ENCODE measurements at places on chromosomes 3 and 15.

DNA sequence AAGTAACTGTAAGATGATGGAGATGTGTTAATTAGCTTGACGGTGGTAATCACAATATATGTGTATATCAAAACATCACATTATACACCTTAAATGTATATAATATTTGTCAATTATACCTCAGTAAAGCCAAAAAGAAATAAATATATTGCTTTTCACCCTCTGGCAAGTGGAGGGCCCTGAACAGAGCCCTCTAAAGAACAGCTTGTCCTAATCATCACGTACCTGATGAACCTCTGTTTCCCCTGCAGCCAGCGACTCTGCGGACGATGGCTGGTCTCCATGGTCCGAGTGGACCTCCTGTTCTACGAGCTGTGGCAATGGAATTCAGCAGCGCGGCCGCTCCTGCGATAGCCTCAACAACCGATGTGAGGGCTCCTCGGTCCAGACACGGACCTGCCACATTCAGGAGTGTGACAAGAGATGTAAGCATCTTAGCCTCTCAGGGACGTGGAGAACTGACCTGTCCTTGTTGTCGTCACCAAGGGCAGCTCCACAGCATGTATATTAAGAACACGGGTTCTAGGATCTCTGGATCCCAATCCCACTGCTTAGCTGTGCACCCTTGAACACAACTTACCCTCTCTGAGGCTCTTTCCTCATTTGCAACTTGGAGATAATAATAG lies 6.3 kb downstream of the THBS1 start:
- no peak for DNase-seq

DNA sequence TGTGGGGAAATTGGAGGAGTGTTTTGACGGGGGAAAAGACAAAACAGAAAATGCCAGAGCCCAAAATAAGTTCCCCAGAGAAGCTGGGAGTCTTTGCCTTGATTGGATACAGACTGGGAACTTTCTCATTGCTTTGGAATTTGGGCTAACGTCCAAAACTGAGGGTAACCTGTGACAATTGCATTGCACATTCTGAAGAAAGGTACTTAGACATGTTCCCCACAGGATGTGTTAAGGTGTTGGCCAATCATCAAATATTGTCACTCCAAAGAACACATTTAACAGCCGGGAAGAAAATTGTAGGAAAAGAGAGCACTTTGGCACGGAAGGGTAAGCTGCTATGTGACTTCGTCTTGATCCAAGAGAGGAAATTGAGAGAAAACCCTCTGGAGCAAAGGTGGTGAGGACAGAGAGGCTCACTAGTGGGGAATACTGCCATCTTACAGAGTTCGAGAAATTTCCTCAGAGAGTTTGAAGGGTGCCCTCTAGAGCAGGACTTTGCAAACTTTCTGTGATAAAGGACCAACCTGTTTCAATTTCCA lies 619.5 kb upstream of the TBL1XR1 start:
- DNase-seq, result no peak

DNA sequence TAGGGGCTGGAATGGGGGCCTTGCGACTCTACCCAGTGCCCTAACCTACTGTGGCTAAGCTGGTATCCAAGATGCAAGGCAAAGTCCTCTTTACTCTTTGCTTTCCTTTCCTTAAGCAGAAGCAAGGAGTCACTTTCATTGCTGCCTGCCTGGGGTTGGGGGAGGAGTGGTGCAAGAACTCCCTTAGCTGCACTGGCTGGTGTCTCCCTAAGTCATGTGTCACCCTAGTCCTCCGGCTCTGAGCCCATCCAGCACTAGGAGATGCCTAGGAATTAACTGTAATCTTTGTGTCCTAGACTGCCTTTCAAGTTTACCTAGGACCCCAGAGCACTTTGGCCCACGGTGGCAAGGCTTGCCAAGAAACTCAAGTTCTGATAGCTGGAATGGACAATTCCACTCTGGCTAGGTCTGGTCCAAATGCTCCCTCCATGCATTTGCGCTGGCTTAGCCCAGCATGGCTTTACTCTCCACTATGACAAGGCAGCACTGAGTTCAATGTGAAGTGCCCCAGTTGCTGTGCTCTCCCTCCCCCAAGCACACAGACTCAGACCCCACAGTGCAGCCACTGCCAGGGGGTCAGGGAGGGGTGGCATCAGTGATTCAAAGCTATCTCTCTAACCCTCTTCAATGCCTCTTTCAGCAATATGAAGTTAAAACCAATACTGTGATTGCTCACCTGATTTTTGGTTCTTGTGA lies 58.7 kb downstream of the ESYT3 start:
- DNase-seq, result no peak

DNA sequence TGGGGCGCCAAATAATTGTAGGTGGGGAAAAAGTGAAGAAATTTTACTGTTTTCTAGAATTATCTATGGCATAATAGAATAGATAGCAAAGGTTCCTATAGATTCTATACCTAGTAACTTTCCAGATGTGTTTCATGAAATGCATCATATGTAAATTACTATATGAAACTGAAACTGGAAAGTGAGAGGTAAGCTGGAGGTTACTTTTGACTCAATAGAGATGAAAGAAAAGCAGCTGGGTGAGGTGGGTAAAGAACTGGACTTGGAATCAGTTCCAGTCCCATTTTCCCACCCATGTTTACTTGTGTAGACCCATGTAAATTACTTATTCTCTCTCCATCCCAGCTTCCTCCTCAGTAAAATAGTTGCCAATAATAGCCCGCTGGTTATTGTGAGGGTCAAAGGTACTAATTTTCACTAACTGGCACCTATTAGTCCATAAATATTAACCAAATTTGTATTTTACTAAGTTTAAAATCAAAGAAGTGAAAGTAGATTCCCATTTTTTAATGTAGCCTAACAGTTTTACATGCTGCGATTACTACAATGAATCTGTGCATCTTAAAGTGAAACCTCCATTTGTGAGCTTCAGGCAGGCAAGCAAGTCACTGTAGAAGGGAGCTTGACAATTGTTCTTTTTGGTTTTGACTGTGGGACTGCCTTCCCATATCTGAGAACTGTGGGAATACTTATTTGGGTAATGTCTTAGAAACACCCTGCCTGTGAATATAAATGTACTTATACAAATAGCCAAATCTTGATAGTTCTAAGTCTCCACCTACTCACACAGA lies 312.1 kb downstream of the SLC9A9 start:
- DNase-seq, result no peak

GRCh38 chr3:188071636-188072035 lies 82.3 kb upstream of the LPP start:
- DNase-seq, result no peak

DNA sequence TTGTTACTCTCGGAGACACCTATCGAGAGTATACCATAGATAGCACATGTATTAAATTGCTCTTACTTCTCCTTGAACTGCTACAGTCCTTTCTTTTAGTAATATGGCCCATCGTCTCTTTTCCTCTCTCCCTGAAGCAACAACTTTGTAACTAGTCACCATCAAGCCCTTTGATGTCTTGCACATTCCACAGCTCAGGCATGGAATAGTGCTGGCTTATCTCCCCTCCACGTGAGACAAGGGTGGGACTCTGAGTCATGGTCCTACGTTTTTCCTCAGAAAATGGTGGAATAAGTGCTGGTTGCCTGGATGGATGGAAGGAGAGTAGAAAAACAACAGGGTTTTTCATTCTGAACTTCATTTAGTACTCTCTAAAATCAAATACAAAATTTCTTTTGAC lies 163.3 kb upstream of the MBNL1 start:
- no peak for DNase-seq

GRCh38 chr3:178743297-178743696 lies 207.1 kb downstream of the KCNMB2 start:
- no peak for DNase-seq

DNA sequence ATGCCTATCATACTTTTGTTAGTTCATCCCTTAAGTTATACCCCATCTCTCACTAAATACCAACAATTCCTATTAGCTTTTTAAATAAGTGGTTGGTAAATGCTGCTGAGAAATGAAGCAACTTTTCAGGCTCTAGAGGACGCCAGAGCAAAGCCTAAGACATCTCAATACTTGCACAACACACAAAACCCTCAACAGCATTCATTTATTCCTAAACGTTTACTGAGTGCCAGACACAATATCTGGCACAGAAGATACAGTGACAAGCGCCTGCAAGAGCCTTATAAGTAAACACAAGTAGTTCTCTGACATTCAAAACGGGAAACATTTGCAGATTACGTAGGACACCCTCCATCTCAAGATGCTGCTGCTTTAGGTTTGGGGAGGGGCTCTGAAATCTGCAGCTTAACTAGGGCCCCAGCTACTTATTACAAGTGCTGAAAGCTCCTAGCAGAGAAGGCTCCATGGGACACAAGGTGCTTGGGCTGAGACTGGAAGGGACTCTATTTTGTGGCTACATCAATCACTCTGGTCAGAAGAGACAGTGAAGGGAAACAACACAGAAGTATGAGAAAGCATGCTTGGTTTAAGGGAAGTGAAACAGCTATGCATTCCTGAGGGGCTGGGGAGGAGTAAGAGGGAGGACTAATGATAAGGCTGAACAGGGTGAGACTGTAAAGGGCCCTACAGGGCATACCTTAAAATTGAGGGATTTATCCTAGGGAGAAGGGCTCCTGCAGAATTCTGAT lies 311.3 kb downstream of the PLCL2 start:
- DNase-seq, result no peak

DNA sequence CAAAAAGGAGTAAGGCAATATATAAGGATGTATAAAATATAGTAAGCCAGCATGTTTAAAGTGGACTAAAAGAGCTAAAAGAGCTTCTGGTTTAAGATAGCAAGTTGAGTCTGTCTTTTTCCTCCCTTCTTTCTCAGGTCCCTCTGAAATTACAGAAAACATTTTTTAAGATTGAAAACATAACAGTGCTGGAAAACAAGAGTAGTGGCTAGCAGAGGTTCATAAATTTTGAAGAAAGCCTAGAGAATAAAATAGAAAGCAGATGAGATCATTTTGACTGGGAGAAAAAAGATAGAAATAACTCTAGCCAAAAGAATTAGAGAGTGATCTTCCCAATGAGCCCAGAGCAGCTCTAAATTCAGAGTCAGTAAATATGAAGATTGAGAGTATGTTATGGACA lies 41.9 kb downstream of the ATP8B4 start:
- DNase-seq, result no peak

GRCh38 chr3:17749705-17750293 lies 7.4 kb upstream of the TBC1D5 start:
- peak; percentile 35 for DNase-seq

DNA sequence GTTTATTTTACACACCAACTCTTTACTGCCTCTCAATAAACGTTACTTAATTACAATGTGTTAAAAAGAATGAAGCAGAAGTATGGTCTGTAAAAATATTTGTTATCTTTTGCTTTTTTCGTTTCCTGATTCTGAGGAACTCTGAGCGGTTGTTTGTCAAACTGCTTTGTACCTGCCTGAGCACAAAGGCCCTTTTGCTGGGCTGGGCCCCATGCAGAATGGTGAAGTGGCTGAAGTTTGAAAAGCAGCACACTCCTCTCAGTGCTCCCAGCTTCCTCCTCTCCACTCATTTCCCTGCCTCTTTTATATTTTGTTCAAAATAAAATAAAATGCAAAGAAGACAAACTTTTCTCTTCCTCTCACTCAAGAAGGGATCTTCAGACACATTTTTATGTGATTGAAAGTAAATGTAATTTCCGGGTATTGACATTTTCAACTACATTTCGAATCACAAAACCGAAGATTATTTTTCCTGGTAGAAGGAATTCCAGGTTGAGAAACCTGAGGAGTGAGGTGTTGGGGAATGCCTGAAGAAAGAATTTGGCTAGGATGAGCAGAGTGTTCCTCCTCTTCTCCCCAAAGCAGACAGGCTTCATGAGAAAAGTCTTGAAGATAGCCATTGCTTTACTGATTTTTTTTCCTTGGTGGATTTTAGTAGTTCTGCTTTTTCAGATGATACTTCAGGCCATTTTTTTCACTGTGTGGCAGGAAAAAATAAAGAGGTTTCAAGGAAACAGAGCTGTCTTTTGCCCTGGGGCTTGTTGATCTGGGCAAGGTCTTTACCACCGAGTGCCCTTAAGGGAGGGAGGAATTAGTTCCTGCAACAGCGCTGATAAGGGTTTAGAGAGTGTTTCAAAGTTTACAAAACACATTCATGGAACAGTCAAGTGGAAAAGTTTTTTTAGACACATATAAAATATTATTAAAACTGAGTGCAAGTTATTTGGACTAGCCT lies 229.8 kb downstream of the NFKBIZ start:
- peak; percentile 62 for DNase-seq

DNA sequence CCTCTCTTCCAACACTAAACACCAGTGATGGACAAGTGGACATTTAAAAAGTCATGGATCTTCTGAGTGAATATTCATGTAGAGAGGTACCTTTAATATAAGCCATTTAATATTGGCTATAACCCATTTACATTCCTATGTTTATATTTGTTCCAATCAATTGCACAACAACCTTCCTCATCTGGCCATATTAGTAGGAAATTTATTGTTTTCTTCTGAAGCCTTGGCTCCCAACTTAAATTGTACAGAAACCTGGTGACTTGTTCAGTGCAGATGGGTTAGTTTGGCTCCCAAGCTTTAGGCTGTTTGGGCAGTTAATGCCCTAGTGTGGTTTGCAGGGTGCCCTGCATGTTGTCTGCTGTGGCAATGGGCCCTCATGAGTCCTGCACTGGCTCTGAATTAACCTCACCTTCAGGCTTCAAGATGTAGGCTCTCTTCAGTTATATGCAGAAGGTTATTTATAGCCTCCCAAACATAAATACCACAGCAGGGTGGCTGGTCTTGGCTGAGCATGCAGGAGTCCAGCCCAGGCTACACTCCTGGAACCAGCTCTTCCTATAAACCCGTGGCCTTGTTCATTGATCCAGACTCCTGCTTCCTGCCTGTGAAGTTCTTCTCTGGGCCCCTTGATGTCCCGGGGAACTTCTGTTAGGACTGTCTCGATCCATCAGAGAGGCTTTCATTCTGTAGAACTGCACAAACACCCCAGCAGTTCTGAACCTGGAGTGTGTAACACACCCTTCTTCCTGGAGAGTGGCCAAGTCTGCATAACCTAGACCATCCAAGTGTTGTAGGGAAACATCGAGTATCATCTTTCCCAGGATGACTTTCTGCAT lies 57.0 kb downstream of the DUT start:
- no peak for DNase-seq

- DNase-seq, result no peak
Observed at GRCh38 chr3:104582092-104582491, 784.6 kb upstream of the ALCAM start.

- peak; percentile 41 for DNase-seq
Observed at GRCh38 chr3:16513141-16514020, at the start of gene RFTN1. RFTN1 (minus strand) TSS chr3:16513699; CDS start chr3:16493869, 19,830 bp downstream.

DNA sequence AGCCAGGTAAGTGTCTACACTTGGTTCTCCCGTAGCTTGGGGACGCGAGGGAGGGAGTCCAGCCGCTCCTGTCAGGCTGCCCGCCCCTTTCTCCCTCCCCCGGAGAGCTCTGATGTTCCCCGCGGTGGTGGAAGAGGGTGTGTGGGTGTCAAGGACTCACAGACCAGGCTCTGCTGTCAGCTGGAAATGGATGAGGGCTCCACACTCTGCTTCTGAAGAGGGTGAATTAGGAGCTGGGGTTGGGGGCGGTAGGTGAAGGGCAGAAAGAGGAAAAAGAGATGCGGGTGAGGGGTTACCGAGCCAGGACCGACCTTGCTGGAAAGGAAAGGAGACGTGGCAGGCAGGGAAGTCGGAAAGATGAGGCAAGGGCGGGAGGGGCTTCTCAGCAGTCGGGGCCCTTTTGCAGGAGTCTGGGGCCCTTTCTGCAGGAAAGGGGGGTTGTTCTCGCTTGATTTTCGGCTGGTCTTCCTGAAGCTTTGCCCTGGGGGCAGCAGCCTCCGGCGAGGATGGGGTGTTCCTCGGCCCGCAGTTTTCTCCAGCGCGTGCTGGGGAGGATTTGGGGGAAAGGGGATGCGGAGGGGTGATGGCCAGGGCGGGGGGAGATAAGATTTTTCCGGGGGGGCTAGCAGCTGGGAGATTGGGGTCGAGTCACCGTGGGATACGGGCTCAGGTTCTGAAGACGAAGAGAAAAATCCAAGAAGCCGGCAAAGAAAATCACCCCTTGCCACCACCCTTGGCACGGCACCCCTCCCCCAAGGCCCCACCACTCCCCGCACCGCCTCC lies 602 bp upstream of the BAHD1 start:
- DNase-seq, result no peak

Data from CD4-positive, alpha-beta T cell treated with Interleukin-4 for 4 hours (primary cell).